Sigmoid colon (tissue), 7 donors: ENCODE measurements at places on chromosomes 11 and 22. TPM values are rescaled to one million over a fixed set of nuclear protein-coding genes. Genes with fewer than 3 reads are reported as not detected.

ASCL2 gene
- polyA plus RNA-seq, result 1.2 TPM

FGF19 gene
- polyA plus RNA-seq, result not detected

SH3BP1 gene
- polyA plus RNA-seq, result 71.2 TPM

OR10A2 gene
- not detected for polyA plus RNA-seq

RAG2 gene
- polyA plus RNA-seq, result not detected

MPPED1 gene
- not detected for polyA plus RNA-seq

CRYBA4 gene
- polyA plus RNA-seq, result not detected

ALX4 gene
- not detected for polyA plus RNA-seq

DDTL gene
- polyA plus RNA-seq, result 7.3 TPM

RBM7 gene
- polyA plus RNA-seq, result 21.3 TPM

DNA sequence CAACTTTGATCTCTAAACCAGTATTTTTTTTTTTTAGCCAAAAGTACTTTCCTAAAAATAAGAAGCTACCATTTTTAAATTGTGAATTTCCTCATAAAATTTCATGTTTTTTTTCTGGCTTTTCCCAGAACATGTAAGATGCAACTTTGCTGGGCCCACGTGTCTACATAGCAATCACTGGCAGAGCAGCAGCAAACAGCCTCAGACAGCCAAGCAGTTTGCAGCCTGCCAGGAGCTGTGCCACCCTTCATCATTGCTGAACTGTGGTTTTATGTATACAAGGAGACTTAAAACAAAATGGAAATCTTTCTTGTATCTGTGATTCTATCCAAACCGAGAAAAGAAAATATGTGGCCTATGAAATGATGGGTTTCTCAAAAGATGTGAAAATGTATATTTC lies 110.2 kb downstream of the GRIA4 start:
- H3K4me3 ChIP-seq, result no peak overlapping the region
- no peaks in the 10 kb centered on the region for H3K27me3 ChIP-seq
- no peak overlapping the region for H3K27ac ChIP-seq
- H3K36me3 ChIP-seq, result no peaks in the 10 kb centered on the region
- DNase-seq, result no peak
- H3K4me1 ChIP-seq, result no peaks in the 10 kb centered on the region

DNA sequence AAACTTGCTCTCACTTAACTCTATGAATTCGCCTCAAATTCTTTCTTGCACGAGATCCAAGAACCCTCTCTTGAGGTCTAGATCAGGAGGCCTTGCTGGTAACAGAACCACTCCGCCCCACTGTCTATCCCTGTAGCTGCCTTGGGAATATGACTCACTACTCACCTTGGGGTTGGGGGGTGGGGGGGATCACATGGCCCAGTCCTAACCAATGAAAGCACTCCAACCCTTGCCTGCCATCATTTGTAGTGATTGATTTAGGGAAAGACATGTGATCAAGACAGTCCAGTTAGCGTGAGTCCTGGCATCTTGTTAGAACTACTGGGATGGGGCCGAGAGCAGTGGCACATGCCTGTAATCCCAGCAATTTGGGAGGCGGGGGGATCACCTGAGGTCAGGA lies 4.8 kb upstream of the MRTFA start:
- no peak overlapping the region for H3K27ac ChIP-seq
- H3K27me3 ChIP-seq, result no peaks in the 10 kb centered on the region
- peak; percentile 36 for DNase-seq
- H3K4me3 ChIP-seq, result no peak overlapping the region

- no peak overlapping the region for H3K27ac ChIP-seq
- peaks cover 22% of the 10 kb centered on the region for H3K4me1 ChIP-seq
- no peak overlapping the region for H3K4me3 ChIP-seq
- DNase-seq, result no peak
Measured at GRCh38 chr22:45335021-45335818, 25.5 kb downstream of the FAM118A start.

DNA sequence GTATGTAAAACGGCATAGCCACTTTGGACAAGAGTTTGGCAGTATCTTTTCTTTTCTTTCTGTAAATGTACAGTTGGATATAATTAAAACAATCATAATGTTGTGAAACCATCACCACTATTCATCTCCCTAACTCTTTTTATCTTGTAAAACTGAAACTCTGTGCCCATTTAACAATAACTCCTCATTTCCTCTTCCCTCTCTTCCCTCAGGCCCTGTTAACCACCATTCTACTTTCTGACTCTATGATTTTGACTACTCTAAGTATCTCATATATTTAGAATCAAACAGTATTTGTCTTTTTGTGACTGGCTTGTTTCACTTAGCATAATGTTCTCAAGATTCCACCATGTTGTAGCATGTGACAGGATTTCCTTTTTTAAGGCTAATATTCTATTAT lies 10.2 kb downstream of the SCUBE2 start:
- no peak overlapping the region for H3K4me3 ChIP-seq
- H3K27me3 ChIP-seq, result no peaks in the 10 kb centered on the region
- no peaks in the 10 kb centered on the region for H3K36me3 ChIP-seq
- peaks cover 27% of the 10 kb centered on the region for H3K4me1 ChIP-seq
- DNase-seq, result no peak
- H3K27ac ChIP-seq, result no peak overlapping the region

- DNase-seq, result no peak
- no peaks in the 10 kb centered on the region for H3K4me1 ChIP-seq
- no peaks in the 10 kb centered on the region for H3K36me3 ChIP-seq
- no peak overlapping the region for H3K27ac ChIP-seq
- no peak overlapping the region for H3K4me3 ChIP-seq
Measured at GRCh38 chr22:39289975-39290720, 29.3 kb downstream of the RPL3 start.

- H3K27me3 ChIP-seq, result no peaks in the 10 kb centered on the region
- no peak overlapping the region for H3K4me3 ChIP-seq
- H3K36me3 ChIP-seq, result no peaks in the 10 kb centered on the region
- DNase-seq, result no peak
- no peaks in the 10 kb centered on the region for H3K4me1 ChIP-seq
- H3K27ac ChIP-seq, result no peak overlapping the region
Measured at GRCh38 chr11:79304599-79305212, 136.1 kb downstream of the TENM4 start.

DNA sequence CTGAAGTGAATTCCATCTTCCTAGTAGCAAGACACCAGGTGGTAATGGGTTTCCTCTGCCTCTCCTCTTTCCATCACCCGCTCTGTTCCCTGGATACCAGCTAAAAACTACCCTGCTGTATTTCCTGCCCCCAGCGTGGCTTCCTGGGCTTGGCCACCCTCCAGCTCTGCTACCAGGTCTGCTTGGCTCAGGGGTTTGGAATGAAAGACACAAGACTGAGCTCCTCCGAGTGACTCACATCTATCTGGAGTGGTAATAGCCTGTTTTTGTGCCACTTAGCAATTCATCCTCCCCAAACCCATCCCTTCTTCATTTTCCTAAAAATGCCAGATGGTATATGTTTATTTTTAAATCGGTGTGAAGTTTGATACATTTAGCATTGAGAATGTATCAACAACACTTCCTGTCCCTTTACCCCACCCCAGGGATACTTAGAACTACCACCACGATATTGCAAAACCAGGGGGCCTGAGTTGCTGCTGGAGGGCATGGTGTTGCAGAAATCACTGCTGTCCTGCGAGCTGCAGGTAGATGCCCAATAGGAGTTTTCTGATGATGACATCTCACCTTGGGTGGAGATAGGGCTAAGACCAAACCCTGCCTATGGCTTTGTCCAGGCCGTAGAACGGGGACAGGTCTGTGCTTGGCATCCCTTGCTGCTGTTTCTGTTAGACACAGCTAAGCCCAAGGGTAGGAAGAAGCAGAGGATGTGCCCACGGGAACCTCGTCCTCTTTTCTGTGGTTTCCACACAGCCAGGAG lies 7.5 kb upstream of the MICAL3 start:
- H3K27me3 ChIP-seq, result no peaks in the 10 kb centered on the region
- no peak overlapping the region for H3K4me3 ChIP-seq
- H3K4me1 ChIP-seq, result peaks cover 42% of the 10 kb centered on the region
- H3K27ac ChIP-seq, result peak overlapping the region; percentile 73

- no peaks in the 10 kb centered on the region for H3K36me3 ChIP-seq
- H3K4me1 ChIP-seq, result peaks cover 6% of the 10 kb centered on the region
- no peak overlapping the region for H3K4me3 ChIP-seq
- no peaks in the 10 kb centered on the region for H3K27me3 ChIP-seq
Measured at GRCh38 chr11:126588630-126589491, 233.4 kb downstream of the ST3GAL4 start.

DNA sequence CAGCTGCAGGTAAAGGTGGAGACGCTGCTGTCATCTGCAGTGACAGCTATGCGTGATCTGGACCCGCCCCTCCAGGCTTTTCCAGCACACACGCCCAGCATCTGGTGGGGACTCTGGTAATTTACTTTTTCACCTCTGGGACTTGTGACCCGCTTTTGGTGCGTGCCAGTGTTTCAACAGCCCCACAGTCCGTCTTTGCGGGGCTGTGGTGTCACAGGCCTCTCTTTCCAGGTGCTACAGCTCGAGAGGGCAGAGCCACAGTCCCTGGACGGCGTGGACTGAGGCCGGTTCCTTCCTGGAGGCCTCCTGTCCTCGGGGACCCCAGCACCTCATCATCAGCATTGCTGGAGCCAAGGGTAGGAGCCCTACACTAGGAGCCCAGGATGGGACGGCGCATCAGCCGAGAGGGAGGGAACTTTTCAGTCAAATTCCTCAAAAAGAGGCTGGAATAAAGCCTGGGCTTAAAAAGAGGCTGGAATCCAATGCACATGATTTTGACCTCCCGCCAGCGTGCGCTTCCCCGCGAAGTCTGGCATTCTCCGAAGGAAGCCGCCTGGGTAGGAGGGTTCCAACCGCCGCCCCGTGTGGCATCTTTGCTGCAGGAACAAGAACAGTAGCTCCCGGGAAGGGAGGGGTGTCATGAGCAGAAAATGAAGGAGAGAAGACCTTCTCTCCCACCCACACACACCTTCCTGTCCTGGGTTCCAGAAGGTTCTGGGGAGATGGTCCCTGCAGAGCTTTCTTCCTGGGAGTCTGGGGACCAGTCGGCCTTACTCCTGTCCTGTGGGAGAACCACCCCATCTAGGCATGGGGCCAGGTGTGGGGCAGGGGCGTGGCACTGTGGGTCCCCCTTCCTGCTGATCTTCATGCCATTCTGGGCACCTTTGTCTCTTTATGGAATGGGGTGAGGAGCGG lies 25.7 kb upstream of the KRTAP5-7 start:
- H3K27ac ChIP-seq, result no peak overlapping the region
- no peaks in the 10 kb centered on the region for H3K27me3 ChIP-seq
- no peak for DNase-seq
- no peaks in the 10 kb centered on the region for H3K4me1 ChIP-seq

- no peaks in the 10 kb centered on the region for H3K36me3 ChIP-seq
- no peak overlapping the region for H3K4me3 ChIP-seq
- no peaks in the 10 kb centered on the region for H3K27me3 ChIP-seq
- peaks cover 98% of the 10 kb centered on the region for H3K4me1 ChIP-seq
Measured at GRCh38 chr11:73335204-73335923, 27.3 kb downstream of the ARHGEF17 start.

DNA sequence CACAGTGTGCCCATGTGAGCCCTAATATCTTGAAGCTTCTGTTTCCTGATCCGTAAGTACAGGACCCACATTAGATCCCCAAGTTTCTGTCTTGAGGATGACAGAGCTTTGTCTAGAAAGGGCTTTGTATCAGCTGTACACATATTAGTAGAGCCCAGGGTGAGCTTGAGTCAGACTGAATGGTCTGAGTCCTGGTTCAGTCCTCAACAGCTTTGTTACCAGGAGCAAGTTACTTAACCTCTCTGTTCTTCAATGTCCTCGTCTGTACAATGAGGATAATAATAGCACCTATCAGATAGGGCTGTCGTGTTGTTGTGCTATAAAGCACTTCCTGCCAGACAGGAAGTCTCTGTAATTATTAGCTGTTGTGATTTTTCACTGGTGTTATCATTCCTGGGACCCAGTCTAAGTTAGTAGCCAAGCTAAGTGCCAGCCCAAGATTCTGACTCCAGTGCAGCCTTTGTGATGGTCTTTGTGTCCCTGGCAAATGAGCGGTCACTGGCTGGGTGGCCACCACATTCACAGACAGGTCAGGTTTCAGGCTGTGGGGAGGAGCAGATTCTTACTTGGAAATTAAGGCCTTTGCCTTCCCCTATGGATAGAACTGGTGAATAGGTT lies 6.8 kb downstream of the TOM1 start:
- no peak overlapping the region for H3K4me3 ChIP-seq
- H3K27me3 ChIP-seq, result no peaks in the 10 kb centered on the region
- no peak for DNase-seq
- H3K36me3 ChIP-seq, result no peaks in the 10 kb centered on the region
- no peak overlapping the region for H3K27ac ChIP-seq

- H3K4me1 ChIP-seq, result no peaks in the 10 kb centered on the region
- H3K27me3 ChIP-seq, result peaks cover 4% of the 10 kb centered on the region
- H3K27ac ChIP-seq, result no peak overlapping the region
- H3K4me3 ChIP-seq, result no peak overlapping the region
- H3K36me3 ChIP-seq, result no peaks in the 10 kb centered on the region
Measured at GRCh38 chr11:2205214-2205720, 33.7 kb upstream of the TH start.

DNA sequence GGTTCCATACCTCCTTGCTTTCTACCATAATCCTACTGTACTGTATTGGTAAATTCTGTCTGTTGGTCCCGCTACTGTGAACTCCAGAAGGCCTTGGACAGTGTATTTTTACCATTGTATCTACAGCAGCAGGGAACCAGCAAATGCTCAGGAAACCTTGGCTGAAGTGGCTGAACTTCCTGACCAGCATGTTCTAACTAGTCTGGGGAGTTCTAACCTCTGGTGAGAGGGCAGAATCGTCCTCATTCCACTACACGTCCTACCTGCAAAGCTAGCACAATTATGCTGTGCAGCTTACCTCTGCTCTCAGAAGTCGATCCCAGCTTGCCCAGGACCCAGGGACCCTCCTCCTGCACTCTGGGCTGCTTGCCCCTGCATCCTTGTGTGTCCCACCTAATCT lies 283.1 kb downstream of the TENM4 start:
- H3K4me1 ChIP-seq, result no peaks in the 10 kb centered on the region
- H3K27ac ChIP-seq, result no peak overlapping the region
- no peak for DNase-seq
- H3K27me3 ChIP-seq, result no peaks in the 10 kb centered on the region
- H3K36me3 ChIP-seq, result no peaks in the 10 kb centered on the region

- no peaks in the 10 kb centered on the region for H3K27me3 ChIP-seq
- no peak overlapping the region for H3K4me3 ChIP-seq
- DNase-seq, result peak; percentile 56
- H3K27ac ChIP-seq, result no peak overlapping the region
- H3K4me1 ChIP-seq, result peaks cover 3% of the 10 kb centered on the region
Measured at GRCh38 chr22:47199261-47199978, 437.0 kb downstream of the TBC1D22A start.

DNA sequence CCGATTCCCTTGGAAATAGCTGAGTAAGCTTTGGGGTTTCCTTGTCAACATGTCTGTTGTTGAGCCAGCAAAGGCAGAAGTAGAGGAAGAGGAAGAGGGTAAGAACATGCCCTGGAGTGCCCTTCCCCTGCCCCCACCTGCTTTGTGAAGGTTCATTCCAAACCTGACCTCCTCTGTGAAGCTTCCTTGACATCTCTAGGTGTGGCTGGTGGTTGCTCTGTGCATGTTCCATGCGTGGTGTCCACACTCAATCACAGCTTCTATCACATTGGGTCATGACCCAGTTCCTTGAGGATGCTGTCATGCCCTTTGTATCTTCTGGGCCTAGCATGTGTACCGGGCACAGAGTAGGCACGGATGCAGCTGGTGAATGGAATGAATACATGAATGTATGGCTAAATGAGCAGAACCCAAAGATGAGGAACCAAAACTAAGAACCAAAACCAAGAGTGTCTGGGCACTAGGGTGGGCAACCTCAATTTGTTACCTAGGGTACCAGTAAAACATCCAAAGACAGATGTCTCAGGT lies 23.7 kb upstream of the FXYD6 start:
- no peak overlapping the region for H3K27ac ChIP-seq
- no peak overlapping the region for H3K4me3 ChIP-seq
- DNase-seq, result peak; percentile 26
- H3K4me1 ChIP-seq, result peaks cover 4% of the 10 kb centered on the region
- no peaks in the 10 kb centered on the region for H3K36me3 ChIP-seq
- no peaks in the 10 kb centered on the region for H3K27me3 ChIP-seq
